ENCODE measurements at places on chromosomes 7 and 10.

GRCh38 chr7:90425376-90425775 lies 22.1 kb downstream of the CLDN12 start:
- DNase-seq = no peak

- DNase-seq = no peak
Measured at GRCh38 chr10:100007231-100008141, 2.3 kb downstream of the DNMBP start.

GRCh38 chr7:98571006-98571405 lies 46.1 kb upstream of the NPTX2 start:
- DNase-seq = no peak

- DNase-seq = peak; percentile 7
Measured at GRCh38 chr10:62083412-62084267, 182.1 kb downstream of the ARID5B start.

GRCh38 chr10:42150428-42151061 lies 487.8 kb downstream of the ZNF33B start:
- no peak for DNase-seq

- DNase-seq = no peak
Measured at GRCh38 chr7:158816995-158817394, 12.3 kb downstream of the ESYT2 start.

DNA sequence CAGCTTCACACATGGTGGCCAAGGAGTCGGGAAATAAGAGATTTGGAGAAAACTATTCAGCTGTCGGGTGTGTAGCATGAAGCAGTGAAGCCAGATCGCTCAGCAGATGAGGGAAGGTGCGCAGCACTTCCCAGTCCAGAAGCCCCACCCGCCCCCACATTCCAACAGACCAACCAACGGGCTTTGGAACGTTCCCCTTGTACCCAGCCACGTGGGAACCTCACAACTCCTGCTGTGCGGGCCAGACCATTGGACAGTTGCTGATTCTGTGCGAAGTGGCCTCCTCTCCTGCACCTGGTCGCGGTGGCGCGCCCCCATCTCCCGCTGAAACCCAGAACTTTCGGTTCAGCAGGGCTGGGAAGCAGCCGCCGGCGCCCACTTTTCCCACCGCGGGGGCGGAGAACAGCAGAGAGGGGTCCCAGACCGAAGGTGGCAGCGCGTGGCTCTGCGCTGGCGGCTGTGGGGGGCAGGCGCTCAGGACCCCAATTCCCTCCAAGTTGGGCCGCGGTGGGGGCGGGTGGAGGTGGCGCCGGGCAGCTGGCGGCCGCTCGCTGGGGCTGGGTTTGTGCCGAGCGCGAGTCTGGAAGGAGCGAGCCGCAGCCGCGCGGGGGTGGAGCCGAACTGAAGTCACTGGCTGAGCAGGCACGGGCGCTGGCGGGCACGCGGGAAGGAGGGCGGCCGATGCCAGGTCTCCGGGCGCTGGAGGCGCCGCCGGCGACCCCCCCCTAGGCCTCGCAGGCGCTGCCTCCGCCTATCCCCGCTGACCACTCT lies 1301.5 kb upstream of the SORCS1 start:
- no peak for DNase-seq

GRCh38 chr10:30581779-30582380 lies 47.7 kb downstream of the LYZL2 start:
- DNase-seq = no peak
